SW 1271 (cell line): ENCODE measurements at places on chromosomes 6 and 20.

- no peak for DNase-seq
These were observed at the start of gene HSPA12B for GRCh38 chr20:3732327-3733118. Gene HSPA12B, plus strand, starts transcription at chr20:3732685. Its CDS starts 5,990 bp downstream, at chr20:3738675.

GRCh38 chr6:132404736-132405135 lies 3.5 kb upstream of the MOXD1 start:
- DNase-seq, result no peak

DNA sequence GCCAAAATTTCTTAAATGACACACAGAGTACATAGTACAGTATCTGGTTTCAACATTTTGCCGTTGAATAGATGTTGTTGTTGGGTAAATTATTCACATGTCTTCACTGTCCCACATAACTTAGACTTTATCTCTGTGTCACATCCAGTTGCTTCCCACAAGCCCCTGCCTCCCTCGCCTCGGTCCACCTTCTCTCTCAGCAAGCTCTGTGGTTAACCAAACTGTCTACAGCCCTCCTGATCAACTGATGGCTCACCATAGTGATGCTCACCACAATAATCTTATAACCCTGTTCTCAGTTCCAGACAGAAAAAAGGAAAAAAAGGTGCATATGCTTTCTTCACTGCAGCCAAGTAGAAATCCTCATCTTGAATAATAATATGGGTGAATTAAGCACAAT lies 23.0 kb downstream of the IL17F start:
- no peak for DNase-seq

- no peak for DNase-seq
These were observed 2.1 kb upstream of the TRERF1 start for GRCh38 chr6:42453654-42454427.

GRCh38 chr6:8556370-8557013 lies 121.1 kb upstream of the SLC35B3 start:
- DNase-seq, result no peak

DNA sequence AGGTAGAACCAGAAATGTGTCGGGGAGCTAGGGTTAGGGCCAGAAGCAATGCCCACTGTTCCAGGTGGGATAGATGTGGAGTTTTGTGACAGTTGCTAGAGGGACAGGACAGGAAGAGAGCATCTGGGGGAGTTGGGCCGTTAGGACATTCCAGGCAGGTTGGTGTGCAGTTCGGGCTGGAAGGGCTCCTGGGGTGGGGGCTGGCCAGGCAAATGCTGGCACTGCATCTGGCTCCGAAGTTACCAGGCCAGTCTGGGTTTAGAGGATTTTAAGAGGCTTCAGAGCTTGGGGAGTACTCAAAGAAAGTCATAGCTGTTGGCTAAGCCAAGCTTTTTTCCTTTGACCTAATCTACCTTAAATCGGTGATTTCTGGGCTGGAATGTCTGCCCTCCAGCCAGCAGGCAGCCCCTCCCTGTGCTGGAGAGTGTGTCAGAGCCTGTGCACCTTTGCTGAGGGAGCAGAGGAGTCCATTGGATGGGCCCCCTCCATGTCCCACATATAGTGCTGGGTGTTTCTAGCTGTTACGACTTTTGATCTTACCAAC lies 20.8 kb downstream of the PLCG1 start:
- no peak for DNase-seq
